Hematopoietic multipotent progenitor cell (in vitro differentiated cells): ENCODE measurements at places on chromosomes 1 and 21.

- DNase-seq, result no peak
These were observed 160.1 kb downstream of the PTPRC start for GRCh38 chr1:198798923-198799386.

DNA sequence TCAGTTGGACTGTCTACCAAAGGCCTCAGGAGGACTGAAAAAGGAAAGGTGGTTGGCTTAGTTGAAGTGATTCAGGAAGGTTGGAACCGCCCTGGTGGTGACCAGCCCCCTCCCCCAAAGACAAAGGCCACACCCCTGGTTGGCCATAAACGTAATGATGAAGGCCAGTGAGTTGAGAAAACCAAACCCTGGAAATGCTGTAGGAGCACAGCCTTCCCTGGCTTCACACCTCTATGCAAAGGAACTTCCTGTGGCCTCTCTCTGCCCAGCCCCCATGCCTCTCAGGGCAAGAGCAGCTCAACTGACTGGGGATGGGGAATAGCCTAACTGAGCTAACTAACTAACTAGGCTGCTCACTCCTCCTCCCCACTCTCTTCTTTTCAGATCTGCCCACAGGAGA is 90.4 kb downstream of the NPHP4 start:
- DNase-seq, result no peak

- no peak for DNase-seq
These were observed 132.0 kb upstream of the ZBTB40 start for GRCh38 chr1:22319608-22320007.

- no peak for DNase-seq
These were observed 125.0 kb downstream of the GPR52 start for GRCh38 chr1:174572771-174573170.

DNA sequence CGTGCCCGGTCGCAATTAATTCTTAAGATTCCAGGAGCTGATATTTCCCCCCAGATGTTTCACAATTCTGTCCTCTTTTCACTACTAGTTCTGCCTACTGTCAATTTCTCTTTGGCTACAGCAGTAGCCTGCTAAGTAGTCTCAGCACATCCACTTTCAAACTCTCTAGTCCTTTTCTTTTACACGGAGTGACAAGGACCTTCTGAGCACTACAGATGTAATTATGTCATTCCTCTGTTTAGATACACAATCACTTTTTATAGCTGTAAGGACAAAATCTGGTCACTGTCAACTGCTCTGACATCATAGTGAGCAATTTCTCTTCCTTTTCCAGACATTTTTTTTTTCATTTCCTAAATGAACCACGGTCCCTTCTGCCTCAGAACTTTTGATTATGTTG is 421.7 kb upstream of the CHRM3 start:
- DNase-seq, result no peak

- DNase-seq, result peak; percentile 60
These were observed 76.7 kb downstream of the ARHGEF16 start for GRCh38 chr1:3530926-3531818.

GRCh38 chr1:68112835-68113243 is 62.4 kb upstream of the DIRAS3 start:
- no peak for DNase-seq

- no peak for DNase-seq
These were observed 31.3 kb downstream of the CENPF start for GRCh38 chr1:214634267-214634666.

DNA sequence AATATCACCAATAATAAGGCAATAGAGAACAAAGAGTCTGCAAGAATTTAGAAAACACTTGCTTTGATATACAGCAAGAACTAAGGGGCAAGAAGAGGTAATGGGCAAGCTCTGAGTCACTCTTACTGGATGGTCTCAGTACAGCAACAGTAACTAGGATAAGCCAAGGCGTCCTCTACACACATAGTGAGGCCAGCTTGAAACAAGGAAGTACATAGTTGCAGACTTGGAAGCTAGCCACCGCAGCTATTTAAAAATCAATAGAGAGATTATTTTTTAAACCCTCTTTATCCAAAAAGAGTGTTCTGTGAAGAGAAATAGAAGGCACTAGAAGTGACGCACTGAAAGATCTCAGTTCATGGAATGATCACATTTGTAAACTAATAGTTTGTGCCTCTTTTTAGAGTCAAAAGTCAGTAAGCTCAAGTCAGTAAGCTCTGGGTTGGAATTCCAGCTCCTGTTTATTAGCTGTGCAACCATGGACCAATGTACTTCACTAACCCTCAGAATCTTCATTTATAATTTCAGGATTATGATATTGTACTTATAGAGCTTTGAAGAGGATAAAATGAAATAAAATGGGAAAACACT is 118.6 kb downstream of the AKT3 start:
- DNase-seq, result no peak

DNA sequence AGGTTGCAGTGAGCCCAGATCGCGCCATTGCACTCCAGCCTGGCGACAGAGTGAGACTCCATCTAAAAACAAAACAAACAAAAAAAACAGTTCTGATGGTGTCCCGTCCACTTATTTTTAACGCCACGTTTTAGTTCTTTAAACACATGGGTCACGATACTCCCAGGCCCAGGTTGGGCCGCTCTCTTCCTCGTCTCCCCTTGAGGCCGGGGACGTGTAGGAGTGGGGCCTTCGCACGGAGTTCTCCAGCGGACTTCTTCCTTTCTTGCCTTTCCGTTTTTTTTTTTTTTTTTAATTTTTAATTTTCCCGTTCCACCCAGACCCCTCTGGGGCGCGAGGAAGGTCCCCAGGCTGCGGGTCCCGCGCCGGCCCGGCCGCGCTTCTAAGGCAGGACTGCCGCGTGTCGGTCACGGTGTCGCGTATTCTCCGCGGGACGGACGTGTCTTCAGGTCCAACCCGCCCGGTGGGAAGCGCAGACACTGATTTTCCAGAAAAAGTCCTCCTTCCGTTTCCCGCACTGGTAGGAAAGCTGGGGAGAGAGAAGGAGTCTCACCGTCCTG is 47.5 kb upstream of the SLC19A1 start:
- no peak for DNase-seq

GRCh38 chr1:25520446-25521061 is 22.9 kb upstream of the LDLRAP1 start:
- DNase-seq, result peak; percentile 80

- DNase-seq, result no peak
These were observed 298.1 kb downstream of the TM2D1 start for GRCh38 chr1:61426885-61427284.

DNA sequence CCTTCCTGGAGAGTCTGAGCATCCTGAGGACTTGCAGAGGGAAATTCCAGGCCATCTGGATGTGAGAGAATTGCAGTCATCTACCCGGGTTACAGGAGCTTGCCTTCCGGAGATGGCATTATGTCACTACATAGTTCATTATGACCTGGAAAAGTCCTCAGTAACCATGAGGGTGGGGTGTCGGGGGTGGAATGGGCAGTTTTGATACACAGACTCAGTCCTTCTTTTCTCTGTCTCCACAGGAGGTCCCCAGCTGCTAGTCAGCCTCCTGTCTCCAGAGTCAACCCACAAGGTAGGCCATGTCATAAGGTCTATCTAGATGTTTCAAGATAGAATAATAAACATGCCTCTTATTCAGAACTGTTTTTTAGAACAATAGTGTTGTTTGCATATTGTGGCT is 268.2 kb upstream of the SGIP1 start:
- DNase-seq, result no peak

DNA sequence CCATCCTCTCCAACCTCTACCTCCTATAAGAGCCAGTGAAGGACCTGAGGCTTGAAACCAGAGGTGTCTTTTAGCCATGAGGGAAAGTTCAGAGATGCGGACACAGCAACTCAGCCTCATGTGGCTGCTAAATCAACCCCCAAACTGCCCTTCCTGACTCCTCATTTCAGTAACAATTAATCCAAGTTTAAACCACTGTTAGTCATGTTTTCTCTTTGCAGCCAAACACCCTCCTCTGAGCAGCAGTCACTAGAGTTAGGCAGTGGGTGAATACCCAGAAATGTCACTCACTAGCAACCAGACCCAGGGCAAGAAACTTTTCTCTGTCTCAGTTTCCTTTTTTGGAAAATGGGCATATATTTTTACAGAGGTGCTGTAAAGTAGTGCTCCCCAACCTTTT is 71.2 kb downstream of the KCNJ15 start:
- DNase-seq, result no peak

DNA sequence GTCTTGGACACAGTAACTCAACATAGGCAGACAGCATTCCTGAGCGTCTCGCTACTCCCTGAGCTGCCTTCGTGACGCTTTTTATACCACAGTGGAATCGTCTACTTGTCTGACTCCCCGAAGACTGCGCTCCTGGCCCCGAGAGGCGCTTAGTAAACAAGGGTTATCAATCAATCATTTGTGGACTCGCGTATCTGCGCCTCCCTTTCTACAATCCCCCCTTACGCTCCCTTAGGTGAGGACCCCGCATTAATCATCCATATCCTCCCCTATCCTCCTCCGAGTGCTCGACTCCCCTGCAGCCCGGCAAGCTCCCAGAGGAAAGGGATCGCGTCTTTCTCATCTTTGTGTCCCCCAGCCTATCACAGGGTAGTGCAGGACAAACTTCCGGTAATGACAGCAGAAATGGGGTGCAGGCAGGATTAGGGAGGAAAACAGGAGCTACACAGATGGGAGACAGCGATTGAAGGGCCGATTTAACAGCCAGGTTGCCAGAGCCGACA is 522 bp downstream of the TMEM59 start:
- DNase-seq, result peak; percentile 41

- no peak for DNase-seq
These were observed 212.6 kb downstream of the TGFB2 start for GRCh38 chr1:218557731-218558130.

DNA sequence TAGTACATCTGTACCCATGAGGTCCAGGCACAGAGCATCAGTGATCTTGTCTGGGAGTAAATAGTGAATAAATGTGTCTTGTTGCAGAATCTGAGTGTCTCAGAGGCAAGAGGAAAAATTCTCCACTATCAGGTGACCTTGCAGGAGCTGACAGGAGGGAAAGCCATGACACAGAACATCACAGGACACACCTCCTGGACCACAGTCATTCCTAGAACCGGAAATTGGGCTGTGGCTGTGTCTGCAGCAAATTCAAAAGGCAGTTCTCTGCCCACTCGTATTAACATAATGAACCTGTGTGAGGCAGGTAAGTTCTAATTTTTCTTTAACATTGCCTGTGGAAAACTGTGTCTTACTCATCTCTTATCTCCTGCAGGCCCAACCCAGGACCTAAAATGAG is 43.1 kb downstream of the IL12RB2 start:
- no peak for DNase-seq

DNA sequence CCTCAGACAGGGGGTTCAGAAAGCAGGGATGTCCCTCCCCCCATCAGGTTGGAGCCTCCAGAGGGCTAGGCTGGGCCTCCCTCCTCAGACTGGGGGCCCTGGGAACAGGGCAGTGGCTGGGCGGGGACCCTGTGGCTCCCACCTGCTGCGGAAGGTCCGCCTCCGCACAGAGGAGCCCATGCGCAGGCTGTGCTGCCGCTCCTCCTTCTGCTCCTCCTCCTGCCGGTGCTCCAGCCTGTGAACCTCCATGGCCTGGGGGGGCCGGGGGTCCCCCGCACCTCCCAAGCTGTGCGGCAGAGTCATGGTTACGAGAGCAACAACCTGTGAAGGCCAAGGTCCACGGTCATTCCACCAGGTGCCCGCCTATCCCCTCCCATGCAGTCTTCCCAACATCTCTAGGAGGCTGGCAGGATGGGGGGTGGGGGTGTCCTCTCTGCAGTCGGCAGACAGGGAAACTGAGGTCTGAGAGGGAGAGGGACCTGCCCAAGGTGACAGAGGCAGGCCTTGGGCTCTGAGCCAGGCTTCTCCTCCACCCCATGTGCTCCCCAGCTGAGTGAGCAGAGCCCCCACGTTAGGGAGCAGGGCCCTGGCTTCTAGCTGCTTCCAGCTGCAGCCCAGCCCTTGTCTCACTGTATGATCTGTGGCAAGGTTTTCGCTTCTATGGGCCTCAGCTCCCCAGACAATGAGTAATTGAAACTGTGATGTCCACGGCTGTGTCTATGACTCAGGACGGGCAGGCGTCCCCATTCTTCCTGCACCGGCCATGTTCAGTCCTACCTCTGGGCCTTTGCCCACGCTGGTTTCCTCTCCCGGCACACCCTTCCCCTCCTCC is 3.4 kb downstream of the MYOM3 start:
- DNase-seq, result no peak

- DNase-seq, result peak; percentile 93
These were observed at the start of gene NBPF1 for GRCh38 chr1:16613185-16614147. Gene NBPF1, minus strand, starts transcription at chr1:16613564.

GRCh38 chr1:210741564-210741963 is 392.4 kb downstream of the KCNH1 start:
- no peak for DNase-seq

- no peak for DNase-seq
These were observed 97.7 kb downstream of the NEK7 start for GRCh38 chr1:198254521-198254920.

DNA sequence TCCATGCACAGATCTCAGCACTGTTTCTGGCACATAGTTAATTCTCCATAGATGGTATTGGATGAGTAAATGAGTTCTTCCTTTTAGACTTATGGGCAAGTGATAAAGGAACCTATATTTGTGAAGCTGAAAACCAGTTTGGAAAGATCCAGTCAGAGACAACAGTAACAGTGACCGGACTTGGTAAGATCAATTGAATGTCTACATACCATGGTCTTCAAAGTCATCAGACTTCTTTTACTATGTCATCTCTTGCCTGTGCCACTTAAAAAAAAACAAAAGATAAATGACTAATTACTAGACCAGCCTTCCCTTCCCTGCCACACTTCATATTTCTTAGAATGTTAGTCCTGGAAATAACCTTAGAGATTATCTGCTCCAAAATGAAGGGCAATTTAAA is 246.7 kb downstream of the HMCN1 start:
- no peak for DNase-seq

DNA sequence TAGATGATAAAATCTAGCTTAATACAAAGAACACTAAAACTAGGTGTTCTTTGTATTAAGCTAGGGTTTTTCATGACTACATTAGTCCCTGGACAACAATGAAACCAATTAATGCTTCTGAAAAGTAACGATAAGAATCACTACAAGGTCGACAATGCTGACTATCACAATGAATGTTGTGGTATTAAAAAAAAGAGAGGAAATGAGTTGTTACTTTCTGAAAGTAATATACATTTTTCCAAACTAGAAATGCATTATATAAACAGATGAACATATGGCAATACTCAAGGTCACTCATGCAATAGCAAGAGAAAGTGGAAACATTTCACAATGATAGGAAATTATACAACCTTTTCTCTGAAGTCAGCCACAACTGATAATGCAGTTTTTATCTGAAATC is 19.0 kb downstream of the DPH5 start:
- no peak for DNase-seq

GRCh38 chr1:36580524-36580923 is 97.8 kb upstream of the CSF3R start:
- DNase-seq, result no peak

GRCh38 chr1:90046635-90047034 is 51.7 kb downstream of the ZNF326 start:
- DNase-seq, result no peak

GRCh38 chr1:62181532-62181931 is 13.1 kb upstream of the L1TD1 start:
- DNase-seq, result no peak

- DNase-seq, result no peak
These were observed 1.6 kb upstream of the SH3BGRL3 start for GRCh38 chr1:26278303-26278702.
